ENCODE measurements at places on chromosomes 6 and 20.

DNA sequence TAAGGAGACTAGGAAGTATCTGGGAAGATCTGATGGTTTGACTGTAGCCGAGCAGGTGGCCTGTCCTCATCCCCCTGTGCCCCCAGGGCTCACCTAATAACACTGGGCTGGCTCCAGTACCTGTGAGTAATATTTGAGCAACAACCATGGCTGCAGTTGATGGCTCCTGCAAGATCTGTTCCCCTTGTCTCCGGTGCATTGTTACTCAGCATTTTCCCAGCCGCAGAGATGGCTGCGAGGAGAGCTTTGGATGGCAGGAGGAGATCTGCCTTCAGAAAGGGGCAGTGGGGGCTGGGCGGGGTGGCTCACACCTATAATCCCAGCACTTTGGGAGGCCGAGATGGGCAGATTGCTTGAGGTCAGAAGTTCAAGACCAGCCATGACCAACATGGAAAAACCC is 39.3 kb downstream of the PTK7 start:
- peak; percentile 50 for DNase-seq

DNA sequence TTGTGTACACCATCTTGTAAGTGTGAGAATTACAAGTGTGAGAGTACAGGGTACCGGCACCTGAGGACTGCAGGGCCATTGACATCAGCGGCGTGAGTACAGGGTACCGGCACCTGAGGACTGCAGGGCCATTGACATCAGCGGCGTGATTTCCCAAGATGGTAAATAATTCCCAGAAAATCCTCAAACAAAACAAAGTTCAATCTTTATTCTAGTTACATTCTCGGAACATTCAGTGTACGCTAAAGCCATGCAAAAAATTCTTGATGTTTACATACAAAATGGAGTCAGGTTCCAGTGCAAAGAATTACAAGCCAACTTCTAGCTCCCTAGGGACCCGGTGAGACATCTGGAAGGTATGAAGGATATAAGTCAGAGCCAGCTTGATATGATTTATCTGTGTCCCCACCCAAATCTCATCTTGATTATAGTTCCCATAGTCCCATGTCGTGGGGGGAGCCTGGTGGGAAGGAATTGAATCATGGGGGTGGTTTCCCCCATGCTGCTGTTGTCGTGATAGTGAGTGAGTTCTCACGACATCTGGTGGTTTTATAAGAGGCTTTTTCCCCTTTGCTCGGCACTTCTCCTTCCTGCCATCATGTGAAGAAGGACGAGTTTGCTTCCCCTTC is 172.7 kb downstream of the TTLL2 start:
- no peak for DNase-seq

- no peak for DNase-seq
These were observed 56.4 kb downstream of the ADTRP start for GRCh38 chr6:11722220-11722619.

- no peak for DNase-seq
These were observed 257.7 kb upstream of the NT5E start for GRCh38 chr6:85192186-85192585.

GRCh38 chr6:17589406-17590096 is 10.6 kb upstream of the FAM8A1 start:
- DNase-seq: no peak

DNA sequence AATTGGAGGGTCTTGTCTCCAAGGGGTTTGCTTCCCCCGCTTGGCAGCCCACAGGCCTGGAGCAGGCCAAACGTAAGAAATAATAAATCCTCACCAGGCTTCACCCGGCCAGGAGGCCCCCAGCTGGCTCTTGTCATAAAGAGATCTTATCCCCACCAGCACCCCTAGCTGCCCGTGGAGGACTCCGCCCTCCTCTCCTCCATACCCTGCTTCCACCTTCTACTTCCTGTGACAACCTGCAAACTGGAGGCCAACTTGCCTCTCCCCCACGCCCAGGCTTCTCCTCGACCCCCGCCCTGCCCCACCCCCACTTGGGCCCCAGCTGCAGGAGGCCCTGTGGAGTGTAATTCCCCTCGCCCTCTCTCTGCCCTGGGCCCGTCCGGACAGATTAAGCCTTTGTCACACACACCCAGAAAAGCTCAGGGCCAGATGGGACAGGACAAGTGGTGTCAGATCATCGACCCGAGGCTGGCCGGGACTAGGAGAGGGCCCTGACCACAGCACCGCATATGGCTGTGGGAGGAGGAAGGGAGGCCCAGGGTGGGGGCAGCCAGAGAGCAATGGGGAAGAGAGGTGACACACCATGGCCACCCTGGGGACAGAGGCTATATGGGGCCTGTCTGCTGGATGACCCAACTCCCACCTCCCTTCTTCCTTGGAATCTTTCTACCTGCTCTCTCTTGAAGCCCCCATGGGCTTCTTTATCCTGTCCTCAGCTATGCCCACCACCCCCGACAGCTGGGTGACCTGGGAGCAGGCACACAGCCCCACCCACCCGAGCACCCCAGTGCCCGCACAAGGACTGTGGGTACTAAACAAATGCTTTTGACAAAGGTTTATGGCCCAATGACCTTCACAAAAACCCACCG is 3.9 kb downstream of the NOL4L start:
- peak; percentile 90 for DNase-seq

GRCh38 chr6:15870333-15871043 is 207.7 kb upstream of the DTNBP1 start:
- DNase-seq: peak; percentile 49

- DNase-seq: no peak
These were observed 41.0 kb downstream of the METTL24 start for GRCh38 chr6:110317189-110317588.

- DNase-seq: no peak
These were observed 62.5 kb upstream of the LOC128125822 start for GRCh38 chr6:63509652-63510352.

GRCh38 chr6:157461000-157461915 is 80.3 kb downstream of the ZDHHC14 start:
- DNase-seq: peak; percentile 91

- no peak for DNase-seq
These were observed 29.7 kb downstream of the CHMP4B start for GRCh38 chr20:33840759-33841435.

DNA sequence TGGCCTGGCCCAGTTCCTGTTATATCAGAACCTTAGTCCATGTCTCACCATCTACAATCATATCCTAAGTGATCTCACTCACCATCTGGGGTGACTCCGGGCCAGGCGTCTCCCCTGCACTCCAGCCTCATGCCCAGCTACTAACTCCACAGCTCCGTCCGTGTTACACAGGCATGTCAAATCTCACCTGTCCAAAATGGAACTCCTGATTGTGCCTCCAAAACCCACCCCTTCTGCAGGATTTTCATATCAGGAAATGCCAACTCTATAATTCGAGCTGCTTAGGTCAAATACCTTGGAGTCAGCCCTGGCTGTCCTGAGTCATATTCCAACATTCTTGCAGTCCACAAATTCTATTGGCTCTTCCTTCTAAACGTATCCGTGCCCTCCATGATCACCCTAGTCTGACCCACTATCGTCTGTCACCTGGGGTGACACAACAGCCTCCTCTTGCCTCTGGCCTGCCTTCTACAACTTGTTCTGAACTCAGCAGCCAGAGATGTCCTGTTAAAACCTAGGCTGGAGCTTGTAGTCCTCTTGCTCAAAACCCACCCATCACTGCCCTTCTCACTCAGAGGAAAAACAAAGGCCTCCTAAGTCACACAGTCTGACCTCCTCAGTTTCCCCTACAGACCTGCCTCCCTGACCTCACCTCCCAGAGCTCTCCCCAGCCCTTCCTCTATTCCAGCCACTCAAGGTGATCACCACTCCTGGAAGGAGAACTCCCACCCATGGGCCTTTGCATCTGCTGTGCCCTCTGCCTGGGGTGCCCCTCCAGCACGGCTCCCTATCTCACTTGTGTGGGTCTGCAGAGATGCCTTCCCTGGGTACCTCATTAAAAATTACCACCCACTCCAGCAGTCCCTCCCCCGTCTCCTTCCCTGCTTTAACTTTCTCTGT is 85.3 kb upstream of the SIRPA start:
- DNase-seq: no peak
